RPMI8226 (cell line): ENCODE measurements at places on chromosomes 6 and 20.

- DNase-seq: peak; percentile 33
Observed at GRCh38 chr6:135145063-135145800, 35.9 kb upstream of the MYB start.

DNA sequence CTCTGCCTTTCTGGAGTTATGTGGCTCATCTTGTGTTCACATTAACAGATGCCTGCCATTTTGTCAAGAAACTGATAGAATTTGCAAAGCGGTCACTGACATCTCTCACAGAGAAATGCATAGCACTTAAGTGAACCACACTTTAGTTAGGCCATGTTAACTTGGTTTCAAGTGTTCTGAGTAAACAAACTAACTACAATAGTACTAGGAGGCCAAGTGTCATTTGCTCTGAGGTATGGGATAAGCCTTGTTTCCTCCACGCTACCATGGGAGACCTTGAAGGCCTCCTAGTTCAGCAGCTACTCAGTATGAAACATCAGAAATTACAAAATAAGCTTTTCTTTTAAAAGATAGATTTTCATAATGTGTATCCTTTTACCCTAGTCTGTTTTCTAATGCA is 143.5 kb upstream of the MARCKS start:
- no peak for DNase-seq

DNA sequence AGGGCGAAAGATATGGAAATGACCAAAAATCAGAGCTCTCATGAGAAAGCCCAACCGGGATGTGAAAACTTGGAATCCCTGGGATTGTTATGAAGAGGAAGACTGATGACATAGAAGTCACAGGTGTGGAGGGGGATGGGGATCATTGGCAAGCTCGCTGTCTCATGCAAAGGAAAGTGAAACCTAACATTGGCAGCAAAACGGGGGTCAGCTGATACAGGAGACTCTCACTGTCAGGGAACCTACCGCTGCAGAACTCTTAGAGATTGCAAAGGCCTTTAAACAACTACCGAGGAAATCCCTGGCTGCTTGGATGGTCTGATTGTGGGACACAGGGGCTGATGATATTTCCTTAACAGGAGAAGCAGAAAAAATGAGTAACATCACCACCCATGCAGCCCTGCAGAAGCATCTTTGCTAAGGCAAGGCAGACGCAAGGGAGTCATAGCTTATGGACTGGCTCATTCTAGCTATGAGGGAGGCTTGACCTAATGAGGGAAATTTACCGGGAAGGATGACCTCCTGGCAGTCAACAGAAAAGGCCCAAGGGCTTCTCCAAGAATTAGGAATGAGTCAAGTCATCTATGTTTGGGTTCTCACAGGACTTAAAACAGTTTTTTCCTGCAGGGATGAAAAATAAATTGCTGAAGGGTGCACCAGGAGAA is 7.0 kb downstream of the MUC21 start:
- DNase-seq: peak; percentile 88

GRCh38 chr6:65110031-65110430 is 597.0 kb downstream of the EYS start:
- DNase-seq: no peak

- DNase-seq: peak; percentile 79
Observed at GRCh38 chr20:58651946-58652605, 993 bp downstream of the STX16 start.

- DNase-seq: no peak
Observed at GRCh38 chr6:63452125-63452524, 120.2 kb upstream of the LOC128125822 start.

- DNase-seq: no peak
Observed at GRCh38 chr6:128284128-128284527, 236.3 kb downstream of the PTPRK start.

DNA sequence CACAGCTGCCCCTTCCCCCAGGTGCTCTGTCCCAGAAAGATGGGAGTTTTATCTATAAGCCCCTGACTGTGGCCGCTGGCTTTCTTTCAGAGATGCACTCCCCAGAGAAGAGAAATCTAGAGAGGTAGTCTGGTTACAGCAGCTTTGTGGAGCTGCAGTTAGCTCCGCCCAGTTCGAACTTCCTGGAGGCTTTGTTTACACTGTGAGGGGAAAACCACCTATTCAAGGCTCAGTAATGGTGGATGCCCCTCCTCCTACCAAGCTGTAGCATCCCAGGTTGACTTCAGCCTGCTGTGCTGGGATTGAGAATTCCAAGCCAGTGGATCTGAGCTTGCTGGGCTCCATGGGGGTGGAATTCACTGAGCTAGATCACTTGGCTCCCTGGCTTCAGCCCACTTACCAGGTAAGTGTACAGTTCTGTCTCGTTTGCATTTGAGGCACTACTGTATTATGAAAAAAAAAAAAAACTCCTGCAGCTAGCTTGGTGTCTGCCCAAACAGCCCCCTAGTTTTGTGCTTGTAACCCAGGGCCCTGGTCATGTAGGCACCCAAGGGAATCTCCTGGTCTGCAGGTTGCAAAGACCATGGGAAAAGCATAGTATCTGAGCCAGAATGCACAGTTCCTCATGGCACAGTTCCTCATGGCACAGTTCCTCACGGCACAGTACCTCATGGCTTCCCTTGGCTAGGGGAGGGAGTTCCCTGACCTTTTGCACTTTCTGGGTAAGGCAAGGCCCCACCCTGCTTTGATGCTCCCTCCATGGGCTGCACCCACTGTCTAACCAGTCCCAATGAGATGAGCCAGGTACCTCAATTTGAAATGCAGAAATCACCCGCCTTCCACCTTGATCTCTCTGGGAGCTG is 275.0 kb downstream of the CENPW start:
- DNase-seq: no peak

- DNase-seq: no peak
Observed at GRCh38 chr6:10141746-10142443, 273.0 kb downstream of the TFAP2A start.

DNA sequence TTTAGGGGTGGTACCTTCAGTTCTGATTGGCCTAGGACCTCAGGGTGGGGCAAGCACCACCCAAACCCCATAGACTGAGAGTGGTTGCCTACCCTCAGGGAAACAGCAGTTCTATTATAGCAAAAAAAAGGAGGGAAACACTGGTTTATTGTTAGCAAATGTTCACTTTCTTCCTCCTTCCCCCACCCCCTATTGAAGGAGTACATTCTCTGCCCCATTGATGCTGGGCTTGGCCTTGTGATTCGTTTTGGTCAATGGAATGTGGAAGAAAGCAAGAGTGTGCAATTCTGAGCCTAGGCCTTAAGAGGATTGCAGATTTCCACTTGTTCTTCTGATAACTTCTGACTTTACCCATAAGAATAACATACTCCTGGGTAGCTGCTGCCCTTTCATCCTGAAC is 255.8 kb downstream of the NFATC2 start:
- no peak for DNase-seq

GRCh38 chr20:9686455-9686854 is 152.4 kb downstream of the PAK5 start:
- no peak for DNase-seq

- no peak for DNase-seq
Observed at GRCh38 chr6:30572148-30572547, 906 bp downstream of the ABCF1 start.

DNA sequence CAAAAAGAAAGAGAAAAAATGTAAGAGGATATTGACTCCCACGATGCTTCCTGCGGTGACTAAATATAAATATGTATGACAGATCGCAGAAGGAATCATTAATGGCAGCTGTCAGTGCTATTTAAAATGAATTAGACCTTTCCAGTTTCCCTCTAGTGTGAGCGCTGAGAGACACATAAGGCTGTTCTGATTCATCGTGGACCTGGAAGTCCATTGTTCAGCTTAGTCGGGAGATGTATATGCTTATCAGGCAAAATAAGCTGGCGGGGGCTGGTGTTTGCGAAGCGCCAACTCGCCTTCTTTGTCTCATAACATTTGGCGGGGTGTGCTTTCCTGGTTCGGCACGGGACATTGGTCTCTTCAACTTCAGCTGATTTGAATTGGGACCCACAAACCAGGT is 95.4 kb downstream of the CDH4 start:
- DNase-seq: peak; percentile 42

- peak; percentile 32 for DNase-seq
Observed at GRCh38 chr6:83055366-83055964, 10.2 kb downstream of the UBE3D start.

- no peak for DNase-seq
Observed at GRCh38 chr6:16486661-16487060, 248.3 kb downstream of the GMPR start.

- DNase-seq: no peak
Observed at GRCh38 chr6:65938000-65938399, 231.0 kb upstream of the EYS start.

DNA sequence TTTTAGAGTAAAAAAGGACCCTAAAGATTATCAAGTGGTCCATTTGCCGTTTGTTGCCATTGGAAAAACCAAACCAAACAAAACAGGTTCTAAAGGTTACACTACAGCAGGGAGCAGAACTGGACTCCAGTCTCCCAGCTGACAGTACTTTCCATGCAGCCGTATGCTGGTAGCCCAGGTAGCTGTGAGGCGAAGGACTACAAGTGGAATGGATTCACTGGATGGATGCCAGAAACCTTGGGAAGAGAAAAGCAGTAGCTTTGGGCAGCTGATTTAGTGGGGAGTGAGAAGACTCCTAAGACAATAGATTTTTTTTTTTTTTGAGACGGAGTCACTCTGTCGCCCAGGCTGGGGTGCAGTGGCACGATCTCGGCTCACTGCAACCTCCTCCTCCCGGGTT is 88.3 kb downstream of the SASH1 start:
- DNase-seq: no peak

GRCh38 chr6:157741948-157742556 is 81.0 kb upstream of the SNX9 start:
- no peak for DNase-seq

DNA sequence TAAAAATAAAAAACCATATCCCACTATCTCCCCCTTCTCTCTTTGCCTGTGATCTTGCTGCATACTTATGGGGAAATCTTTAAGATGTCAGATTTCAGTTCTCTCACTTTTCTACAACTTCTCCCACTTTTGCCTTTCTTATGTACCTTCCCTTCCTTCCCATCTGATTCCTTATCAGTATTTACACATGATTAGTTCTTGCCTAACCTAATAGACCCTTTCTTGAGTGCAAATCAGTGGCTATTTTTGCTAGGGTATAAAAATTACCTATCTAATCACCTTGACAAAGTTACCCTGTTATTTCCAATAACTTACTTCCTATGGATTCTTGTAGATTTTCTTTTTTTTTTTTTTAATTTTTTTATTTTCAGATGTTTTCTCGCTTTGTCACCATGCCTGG is 75.7 kb downstream of the PTPRA start:
- no peak for DNase-seq

GRCh38 chr6:133542056-133542821 is 301.1 kb downstream of the EYA4 start:
- no peak for DNase-seq

DNA sequence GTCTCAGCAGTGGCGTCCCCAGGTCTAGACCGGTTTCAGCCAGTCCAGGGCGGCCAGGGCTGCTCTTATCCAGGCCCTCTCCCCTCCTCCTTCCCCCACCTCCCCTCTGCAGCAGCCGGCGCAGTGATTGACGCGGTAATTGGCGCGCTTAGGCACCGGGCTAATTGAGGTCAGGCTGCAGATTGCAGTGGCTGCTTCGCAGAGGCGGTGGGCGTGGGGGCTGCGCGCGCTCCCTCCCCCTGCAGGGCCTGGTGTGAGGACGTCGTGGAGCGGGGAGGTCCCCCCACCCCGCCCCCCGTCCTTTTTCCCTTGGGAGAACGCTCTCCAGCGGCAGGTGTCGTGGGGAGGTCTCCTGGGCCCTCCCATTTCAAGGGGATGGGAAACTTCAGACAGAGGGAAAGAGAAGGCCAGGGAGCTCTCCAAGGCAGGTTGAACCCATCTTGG is 70.4 kb upstream of the BLCAP start:
- no peak for DNase-seq

- no peak for DNase-seq
Observed at GRCh38 chr6:159931846-159932245, 37.0 kb upstream of the IGF2R start.

DNA sequence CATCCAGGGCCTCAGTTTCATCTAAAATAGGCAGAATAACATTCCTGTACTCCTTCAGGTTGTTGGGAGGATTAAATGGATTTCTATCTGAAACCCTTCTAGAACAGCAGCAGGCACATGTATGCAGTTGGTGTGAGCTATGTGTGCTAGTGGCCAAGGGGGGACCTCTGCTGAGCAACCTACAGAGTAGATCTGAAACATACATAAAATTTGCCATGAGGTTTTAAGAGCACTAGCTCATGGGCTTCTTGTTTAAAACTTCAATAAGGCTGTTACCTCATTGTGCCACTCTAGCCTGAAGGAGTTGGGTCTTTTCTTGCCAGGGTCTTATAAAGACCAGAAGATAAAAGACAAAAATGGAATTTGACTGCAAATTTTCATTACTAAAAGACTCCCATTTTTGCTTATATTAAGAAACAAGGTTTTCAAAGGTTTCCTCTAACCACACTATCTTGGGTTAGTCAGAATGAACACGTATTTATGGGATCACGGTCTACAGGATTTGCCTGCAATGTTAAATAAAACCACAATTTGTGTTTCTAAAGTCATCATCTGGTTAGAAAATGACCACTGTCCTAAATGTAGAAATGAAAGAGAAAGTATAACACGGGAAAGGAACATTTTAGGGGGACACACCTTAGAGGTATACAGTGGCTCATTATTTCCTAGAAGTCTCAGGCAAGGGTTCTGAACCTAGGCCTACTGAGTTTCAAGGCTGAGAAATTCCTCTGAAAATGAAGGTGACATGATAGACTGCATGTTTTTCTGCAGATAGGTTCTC is 144.9 kb upstream of the OLIG3 start:
- DNase-seq: no peak

DNA sequence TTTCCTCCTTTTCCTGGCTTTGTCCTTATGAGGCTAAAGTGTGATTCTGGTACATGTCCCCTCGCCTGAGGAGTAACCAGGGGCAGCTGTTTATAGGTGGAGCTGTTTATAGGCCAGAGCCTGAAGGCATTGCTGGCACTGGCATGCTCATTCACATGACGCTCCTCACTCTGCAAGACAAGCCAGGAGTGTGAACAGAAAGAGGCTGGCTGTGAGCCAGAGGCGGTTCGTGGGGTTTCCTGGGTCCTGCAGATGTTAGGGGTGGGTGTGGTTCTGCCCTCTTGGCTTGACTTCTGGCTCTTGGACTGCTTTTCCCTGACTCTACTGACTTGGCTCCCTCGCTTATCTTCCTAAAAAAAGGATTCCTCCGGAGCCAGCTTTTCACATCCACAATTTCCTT is 12.8 kb upstream of the MDFI start:
- DNase-seq: peak; percentile 86

DNA sequence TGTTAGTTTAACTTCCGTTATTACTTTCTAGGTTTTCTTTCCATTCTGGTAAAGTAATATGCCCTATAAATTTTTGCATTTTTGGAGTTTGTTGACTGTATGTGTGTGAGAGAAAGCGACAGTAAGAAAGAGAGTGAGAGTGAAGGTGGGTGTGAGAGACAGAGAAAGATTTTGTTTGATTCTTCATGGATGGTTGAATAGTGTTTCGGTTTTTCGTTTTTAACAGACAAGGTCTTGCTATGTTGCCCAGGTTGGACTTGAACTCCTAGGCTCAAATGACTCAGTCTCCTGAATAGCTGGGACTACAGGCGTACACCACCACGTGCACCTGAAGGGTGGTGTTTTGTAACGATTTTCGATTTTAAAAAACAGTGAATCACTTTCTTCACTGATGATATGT is 329.1 kb upstream of the RUNX2 start:
- DNase-seq: no peak
